ENCODE measurements at places on chromosomes 5 and 9. TPM values are rescaled to one million over a fixed set of nuclear protein-coding genes. Genes with fewer than 3 reads are reported as not detected.

SETX gene
- 58.2 TPM for total RNA-seq

FGF18 gene
- not detected for total RNA-seq

FOXD4L3 gene
- not detected for total RNA-seq

LHX3 gene
- not detected for total RNA-seq

TUSC1 gene
- total RNA-seq: not detected

ALDH1A1 gene
- 28.8 TPM for total RNA-seq

DOCK8 gene
- total RNA-seq: 0.45 TPM

SV2C gene
- not detected for total RNA-seq

AMBP gene
- not detected for total RNA-seq

TEX48 gene
- not detected for total RNA-seq

KCTD16 gene
- total RNA-seq: 0.03 TPM

FGD3 gene
- 0.08 TPM for total RNA-seq

SPINK5 gene
- 0.13 TPM for total RNA-seq

All from SK-MEL-5 (cell line).